ENCODE measurements at places on chromosomes 12 and 14. TPM values are rescaled to one million over a fixed set of nuclear protein-coding genes. Genes with fewer than 3 reads are reported as not detected.

Gene PHLDA1
- total RNA-seq, result 16.9 TPM

DNA sequence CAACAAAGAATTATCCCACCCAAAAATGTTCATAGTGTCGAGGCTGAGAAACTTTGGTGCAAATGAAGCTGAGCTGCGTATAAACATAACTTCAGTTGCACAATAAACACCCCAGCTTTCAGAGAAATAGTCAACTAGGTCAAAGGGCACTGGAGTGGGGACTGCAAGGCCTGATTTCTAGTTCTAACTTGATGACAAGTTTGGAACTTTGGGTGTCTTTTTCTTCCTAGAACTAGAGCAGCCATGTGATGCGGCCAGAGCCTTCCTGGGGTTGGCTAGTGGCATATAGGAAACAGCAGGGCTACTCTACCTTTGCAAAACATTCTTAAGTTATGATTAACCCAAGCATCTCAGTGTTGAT lies 298.4 kb upstream of the AMIGO2 start:
- no peak for DNase-seq
- no peaks in the 10 kb centered on the region for H3K4me1 ChIP-seq
- H3K36me3 ChIP-seq, result no peaks in the 10 kb centered on the region
- H3K4me3 ChIP-seq, result no peak overlapping the region
- H3K27me3 ChIP-seq, result no peaks in the 10 kb centered on the region

- no peaks in the 10 kb centered on the region for H3K36me3 ChIP-seq
- H3K4me3 ChIP-seq, result no peak overlapping the region
- no peaks in the 10 kb centered on the region for H3K4me1 ChIP-seq
- DNase-seq, result no peak
- no peaks in the 10 kb centered on the region for H3K27me3 ChIP-seq
These were observed 39.1 kb downstream of the SLC8A3 start for GRCh38 chr14:70149596-70150165.

Gene TTC6
- total RNA-seq, result 4.2 TPM

- H3K36me3 ChIP-seq, result peaks cover 9% of the 10 kb centered on the region
- peak overlapping the region; percentile 80 for H3K4me3 ChIP-seq
- DNase-seq, result no peak
- no peaks in the 10 kb centered on the region for H3K27me3 ChIP-seq
These were observed 2.0 kb downstream of the FAM177A1 start for GRCh38 chr14:35047976-35048513.

DNA sequence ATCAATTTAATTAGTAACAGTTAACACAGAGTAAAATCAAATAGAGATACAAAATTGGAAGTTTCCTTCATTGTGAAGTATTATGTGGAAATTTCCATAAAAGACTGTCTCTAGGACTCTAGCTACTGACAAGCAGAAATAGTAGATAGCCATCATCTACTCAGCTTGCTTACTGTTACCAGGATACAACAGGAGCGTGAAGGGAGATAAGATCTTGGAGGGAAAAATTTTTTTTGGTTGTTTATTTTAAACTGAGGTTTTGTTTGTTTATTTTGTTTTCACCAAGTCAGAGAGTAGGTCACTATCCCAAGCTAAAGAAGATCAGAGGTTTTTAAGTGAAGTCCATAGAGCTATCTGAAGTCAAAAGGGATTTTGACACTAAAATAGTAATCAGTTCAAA lies 861.3 kb upstream of the MGAT4C start:
- no peak overlapping the region for H3K27ac ChIP-seq
- H3K36me3 ChIP-seq, result no peaks in the 10 kb centered on the region
- H3K4me1 ChIP-seq, result no peaks in the 10 kb centered on the region
- H3K4me3 ChIP-seq, result no peak overlapping the region

Gene POTEG
- not detected for total RNA-seq

Gene CAPZA3
- not detected for total RNA-seq

- no peak for DNase-seq
- no peaks in the 10 kb centered on the region for H3K36me3 ChIP-seq
- H3K27ac ChIP-seq, result no peak overlapping the region
- H3K27me3 ChIP-seq, result peaks cover 4% of the 10 kb centered on the region
These were observed 66.5 kb upstream of the MAX start for GRCh38 chr14:65168840-65169239.

DNA sequence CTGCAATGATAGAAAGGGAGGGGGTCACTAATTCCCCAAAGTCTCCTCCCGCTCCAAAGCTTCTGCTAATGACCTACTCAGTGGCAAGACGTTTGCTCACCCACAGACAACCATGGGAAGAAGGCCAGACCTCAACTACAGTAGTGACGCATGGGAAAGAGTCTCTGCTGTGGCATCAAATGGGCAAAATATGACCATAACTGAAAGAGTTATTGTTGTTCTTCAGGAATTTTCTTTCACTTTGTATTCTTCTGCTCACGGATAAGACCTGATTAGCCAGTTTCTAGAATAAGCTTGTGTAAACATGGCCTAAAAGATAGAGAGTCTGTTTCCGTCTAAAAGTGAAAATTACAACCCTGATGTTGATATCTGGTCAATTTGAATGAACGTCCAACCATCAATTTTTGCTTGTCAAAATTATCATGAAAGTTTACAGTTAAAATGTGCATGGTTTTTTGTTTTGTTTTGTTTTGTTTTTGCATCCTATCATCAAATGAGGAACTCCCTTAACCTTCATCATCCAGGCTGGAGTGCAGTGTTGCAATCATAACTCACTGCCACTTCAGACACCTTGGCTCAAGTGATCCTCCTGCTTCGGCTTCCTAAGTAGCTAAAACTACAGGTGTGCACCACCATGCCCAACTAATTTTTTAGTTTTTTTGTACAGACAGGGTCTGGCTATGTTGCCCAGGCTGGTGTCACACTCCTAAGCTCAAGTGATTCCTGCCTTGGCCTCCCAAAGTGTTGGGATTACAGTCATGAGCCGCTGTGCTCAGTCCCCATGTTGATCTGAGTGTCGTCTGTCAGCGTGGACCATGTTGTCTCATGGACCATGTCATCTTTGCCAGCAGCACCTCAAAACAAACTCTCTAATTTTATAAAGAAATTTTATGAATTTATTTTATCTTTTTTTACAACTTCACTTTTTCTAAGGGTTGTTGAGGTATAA lies 7.0 kb downstream of the KRT6B start:
- H3K4me3 ChIP-seq, result no peak overlapping the region
- no peaks in the 10 kb centered on the region for H3K4me1 ChIP-seq
- no peak overlapping the region for H3K27ac ChIP-seq
- H3K36me3 ChIP-seq, result no peaks in the 10 kb centered on the region
- DNase-seq, result no peak
- no peaks in the 10 kb centered on the region for H3K27me3 ChIP-seq

Gene KRT77
- not detected for total RNA-seq

- H3K36me3 ChIP-seq, result no peaks in the 10 kb centered on the region
- peaks cover 3% of the 10 kb centered on the region for H3K4me1 ChIP-seq
- no peak overlapping the region for H3K27ac ChIP-seq
- H3K4me3 ChIP-seq, result no peak overlapping the region
- no peaks in the 10 kb centered on the region for H3K27me3 ChIP-seq
These were observed 1.6 kb downstream of the ANKRD33 start for GRCh38 chr12:51889216-51890132.

DNA sequence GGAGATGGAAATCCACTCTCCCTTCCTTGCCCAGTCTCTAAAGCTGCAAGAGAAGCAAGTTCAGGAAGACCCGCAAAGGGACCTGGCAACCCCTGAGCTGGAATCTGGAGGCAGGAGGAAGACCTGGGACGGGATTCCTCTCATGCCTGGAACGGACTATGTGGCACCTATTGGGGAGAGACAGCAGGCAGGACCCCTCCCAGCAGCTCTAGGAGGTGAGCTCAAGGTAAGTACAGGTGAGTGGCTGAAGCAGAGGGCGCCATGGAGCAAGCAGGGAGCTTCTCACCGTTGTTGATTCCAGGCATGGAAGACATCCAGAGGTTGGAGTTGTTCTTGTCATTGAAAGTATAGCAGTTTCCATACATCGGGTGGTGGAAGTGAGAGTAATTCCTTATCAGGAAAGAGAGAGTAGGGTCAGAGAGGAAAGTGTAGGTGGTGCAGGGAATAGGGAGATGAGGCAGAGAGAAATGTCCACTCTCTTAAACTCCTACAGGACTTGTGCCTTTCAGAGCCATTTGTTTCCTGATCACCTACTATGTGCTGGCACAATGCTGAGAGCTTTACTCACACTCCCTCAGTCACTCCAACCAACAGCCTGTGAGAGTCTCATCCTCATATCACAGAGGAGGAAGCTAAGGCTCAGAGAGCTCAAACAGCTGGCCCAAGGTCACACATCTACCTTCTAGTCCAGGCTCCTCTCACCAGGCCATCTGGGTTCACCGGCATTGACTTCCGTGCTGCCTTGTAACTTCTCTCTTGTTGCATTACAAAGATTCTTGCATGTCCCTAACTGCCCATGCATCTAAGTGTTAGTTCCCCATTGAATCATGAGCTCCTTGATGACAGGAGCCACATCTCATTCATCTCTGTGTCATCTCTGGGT lies 13.9 kb upstream of the TNFRSF1A start:
- H3K36me3 ChIP-seq, result no peaks in the 10 kb centered on the region
- no peaks in the 10 kb centered on the region for H3K4me1 ChIP-seq
- H3K27ac ChIP-seq, result no peak overlapping the region
- no peak overlapping the region for H3K4me3 ChIP-seq

Gene DDX55
- total RNA-seq, result 6.4 TPM

Gene CATSPERB
- 0.38 TPM for total RNA-seq

DNA sequence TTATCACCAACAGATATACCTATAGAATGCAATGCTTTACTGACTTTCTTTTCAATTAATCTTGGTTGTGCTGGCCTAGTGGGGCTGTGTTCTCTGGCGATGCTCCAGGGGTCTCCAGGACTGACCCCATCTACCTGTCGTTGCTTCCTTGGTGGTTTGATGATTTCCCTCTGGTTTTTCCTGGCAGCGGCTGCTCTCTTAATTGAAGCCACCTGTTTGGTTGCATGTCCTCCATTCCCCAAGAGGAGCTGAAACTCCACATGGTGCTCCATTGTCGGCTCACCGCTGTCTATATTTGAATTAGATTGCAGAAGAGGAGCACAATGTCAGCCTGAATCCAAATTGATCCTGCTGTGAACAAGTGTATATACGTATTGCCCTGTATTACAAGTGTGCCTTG lies 7.1 kb upstream of the IFNG-AS1 start:
- no peaks in the 10 kb centered on the region for H3K27me3 ChIP-seq
- no peak overlapping the region for H3K4me3 ChIP-seq
- H3K36me3 ChIP-seq, result no peaks in the 10 kb centered on the region
- DNase-seq, result no peak
- H3K27ac ChIP-seq, result no peak overlapping the region

GRCh38 chr12:88896958-88897357 lies 316.7 kb upstream of the KITLG start:
- H3K36me3 ChIP-seq, result no peaks in the 10 kb centered on the region
- H3K27me3 ChIP-seq, result no peaks in the 10 kb centered on the region
- H3K4me3 ChIP-seq, result no peak overlapping the region

Gene ESR2
- not detected for total RNA-seq

DNA sequence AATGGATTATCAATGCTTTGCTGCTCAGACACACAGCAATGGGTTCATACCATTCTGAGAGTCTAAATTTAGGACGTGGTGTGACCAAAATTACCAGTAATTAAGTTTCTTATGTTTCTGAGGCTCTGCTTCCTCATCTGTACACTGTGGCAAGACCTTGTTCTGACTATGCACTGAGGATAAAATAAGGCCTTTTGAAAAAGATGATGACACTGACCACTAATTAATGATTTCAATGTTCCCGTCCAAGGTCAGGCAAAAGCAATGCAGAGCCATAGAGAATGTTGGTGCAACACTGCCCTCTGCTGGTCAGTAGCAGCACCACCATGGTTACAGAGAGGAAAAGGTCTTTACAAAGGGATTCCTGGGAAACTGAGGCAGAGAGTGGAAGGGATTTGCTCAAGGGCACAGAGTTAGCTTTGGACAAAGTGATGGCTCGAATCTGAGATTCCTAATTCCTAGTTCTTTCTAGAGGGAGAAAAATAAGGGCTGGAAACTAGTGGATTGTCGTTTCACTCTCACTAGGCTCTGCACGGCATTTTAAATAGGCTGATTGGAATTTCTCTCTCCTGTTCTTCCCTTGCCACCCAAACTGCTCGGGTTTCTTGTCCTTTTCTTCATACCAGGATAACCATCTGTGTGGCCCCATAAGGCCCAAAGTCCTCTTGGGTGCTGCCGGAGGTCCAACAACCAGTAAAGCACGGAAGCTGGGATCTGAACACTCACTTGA lies 22.3 kb upstream of the P2RX7 start:
- no peaks in the 10 kb centered on the region for H3K27me3 ChIP-seq
- no peak overlapping the region for H3K4me3 ChIP-seq
- no peak for DNase-seq
- no peaks in the 10 kb centered on the region for H3K36me3 ChIP-seq
- no peak overlapping the region for H3K27ac ChIP-seq
- no peaks in the 10 kb centered on the region for H3K4me1 ChIP-seq

DNA sequence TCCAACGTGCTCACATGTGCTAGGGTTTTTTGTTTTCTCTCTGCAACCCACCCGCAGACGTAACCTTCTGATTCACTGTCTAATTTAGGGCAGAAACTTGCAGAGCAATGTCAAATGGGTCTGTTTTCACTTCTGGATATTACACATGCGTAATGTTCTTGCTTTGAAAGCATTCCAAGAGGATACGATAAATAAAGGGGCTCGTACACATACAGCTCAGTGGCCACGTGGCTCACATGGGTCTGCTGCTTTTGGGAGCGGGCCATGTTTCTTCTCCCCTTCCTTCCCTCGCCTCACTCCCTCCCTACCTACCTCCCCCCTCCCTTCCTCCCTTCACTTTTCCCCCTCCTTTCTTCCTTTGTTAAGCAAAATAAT lies 23.4 kb downstream of the CACNA1C start:
- H3K27ac ChIP-seq, result no peak overlapping the region
- no peak overlapping the region for H3K4me3 ChIP-seq
- H3K27me3 ChIP-seq, result no peaks in the 10 kb centered on the region
- H3K36me3 ChIP-seq, result no peaks in the 10 kb centered on the region
- H3K4me1 ChIP-seq, result no peaks in the 10 kb centered on the region
- DNase-seq, result no peak

- H3K4me1 ChIP-seq, result no peaks in the 10 kb centered on the region
- no peak overlapping the region for H3K27ac ChIP-seq
These were observed 302.7 kb downstream of the CEP128 start for GRCh38 chr14:80638620-80639515.
